ENCODE measurements at places on chromosomes 1 and 21.

DNA sequence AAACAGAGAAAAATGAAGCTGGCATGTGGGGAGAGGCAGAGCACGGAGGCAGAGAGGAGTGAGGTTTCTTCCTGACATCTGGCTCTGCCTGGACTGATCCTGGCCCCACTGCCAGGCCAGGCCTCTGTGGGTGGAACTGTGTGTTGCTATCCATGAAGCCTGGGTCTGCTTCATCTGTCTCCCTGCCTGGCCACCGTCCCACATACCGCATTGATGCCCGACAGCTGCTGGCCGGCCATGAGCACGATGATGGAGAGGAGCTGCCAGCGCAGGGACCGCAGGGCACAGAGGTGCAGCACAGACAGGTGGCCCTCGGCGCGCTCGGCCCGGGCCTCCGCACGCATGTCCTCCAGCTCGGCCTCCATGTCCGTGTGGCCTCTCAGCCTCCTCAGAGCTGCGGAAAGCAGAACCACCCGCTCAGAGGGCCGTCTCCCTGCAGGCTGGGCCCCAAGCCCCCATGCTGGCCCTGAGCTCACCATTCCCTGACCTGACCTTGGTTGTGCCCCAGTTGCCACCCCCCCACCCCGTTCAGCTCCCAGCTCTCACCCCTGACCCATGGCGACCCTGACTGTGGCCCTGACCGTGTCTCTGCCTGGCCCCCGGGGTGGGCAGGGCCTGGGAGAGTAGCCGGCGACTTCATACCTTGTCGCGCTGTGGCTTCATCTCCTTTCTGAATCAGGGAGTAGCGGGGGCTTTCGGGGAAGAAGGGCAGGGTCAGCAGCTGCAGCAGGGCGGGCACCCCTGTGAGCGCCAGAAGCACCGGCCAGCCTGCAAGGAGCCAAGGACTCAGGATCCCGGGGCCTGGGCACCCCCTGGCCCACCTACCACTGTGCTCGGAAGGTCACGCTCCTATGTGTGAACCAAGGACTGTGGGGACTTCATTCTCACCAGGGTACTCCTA is 11.5 kb downstream of the SLC2A7 start:
- DNase-seq: no peak

DNA sequence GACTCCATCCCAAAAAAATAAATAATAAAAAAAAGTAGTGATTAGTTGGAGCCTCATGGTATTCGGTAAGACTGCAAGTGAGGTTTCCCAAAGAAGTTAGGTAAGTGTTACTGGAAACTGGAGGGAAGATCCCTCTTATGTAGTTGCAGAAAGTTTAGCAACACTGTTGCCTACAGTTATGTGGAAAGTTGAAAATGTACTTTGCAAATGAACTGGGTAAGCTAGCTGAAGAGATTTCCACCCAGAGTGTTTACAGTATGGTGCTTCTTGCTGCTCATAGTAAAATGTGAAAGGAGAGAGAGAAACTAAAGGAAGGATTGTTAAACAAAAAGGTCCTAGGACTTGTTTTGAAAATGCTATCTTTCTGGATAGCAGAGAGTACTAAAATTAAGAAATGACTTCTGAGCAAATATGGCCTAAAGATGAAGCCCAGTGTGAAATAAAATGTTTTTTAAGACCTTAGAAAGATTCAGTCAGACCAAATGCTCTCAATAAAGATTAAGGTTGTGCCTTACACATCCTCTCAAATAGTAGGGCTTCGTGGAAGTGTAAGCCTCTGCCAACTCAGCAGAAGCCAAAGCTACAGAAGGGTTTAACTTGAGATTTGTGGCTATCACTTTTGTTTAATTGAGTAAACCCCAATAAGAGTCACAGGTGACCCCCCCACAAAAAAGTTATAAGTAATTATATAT is 31.5 kb downstream of the RPS6KC1 start:
- no peak for DNase-seq

- DNase-seq: no peak
Observed at GRCh38 chr1:92940541-92940940, 20.7 kb downstream of the DIPK1A start.

DNA sequence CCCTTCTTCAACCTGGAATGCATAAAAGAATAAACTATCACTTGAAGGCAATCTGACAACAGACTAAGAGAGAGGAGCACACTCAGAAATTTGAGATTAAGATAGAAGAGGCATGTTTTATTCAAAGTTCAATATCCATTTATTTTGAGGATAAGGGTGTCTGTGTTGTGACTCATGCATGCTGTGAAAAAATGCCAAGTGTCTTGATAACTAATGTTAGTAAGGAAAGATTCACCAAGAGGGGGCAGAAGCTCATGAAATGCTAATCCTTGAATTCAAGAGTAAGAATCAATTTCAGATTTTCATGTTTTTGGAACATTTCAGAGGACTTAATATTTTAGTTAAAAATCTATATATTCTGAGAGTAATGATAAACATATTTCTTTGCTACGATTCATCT is 94.0 kb downstream of the IFI44 start:
- DNase-seq: no peak

DNA sequence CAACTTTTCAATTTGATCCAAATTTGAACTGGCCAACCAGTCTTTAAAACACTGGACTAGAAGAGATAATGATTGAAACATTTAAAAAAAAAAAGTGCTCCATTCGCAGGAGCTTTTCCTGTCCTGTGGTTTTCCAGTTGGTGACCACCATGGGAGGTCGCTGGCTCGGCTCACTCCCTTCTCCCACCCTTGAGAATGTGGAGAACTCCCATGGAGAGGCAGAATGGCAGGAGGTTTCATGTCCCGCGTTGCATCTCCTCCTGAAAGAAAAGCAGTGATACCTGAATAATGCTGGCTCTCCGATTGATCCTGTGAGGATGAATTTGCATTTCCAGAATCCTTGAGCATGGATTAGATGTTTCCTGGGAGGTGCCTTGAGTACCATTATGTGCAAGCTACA is 16.5 kb upstream of the MPZL1 start:
- no peak for DNase-seq

DNA sequence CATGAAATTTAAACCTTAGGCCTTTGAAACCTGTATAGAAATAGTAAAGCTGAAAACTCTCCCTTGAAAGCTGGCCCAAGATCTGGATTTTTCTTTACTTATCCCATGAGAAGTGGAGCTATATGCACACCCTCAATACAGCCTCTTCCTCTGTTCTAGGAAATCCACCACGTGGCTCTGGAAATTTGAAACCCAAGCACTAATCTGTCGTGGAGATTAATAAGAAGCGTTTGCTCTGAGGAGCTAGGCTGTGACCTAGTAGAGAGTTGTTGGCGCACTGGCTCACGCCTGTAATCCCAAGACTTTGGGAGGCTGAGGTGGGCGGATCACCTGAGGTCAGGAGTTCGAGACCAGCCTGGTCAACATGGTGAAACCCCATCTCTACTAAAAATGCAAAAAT is 291.3 kb upstream of the PLXNA2 start:
- DNase-seq: no peak

- no peak for DNase-seq
Observed at GRCh38 chr21:42102076-42102475, 31.0 kb downstream of the UMODL1 start.

GRCh38 chr1:193190096-193190744 is 3.8 kb upstream of the B3GALT2 start:
- DNase-seq: peak; percentile 10

GRCh38 chr1:108107658-108108057 is 92.5 kb downstream of the SLC25A24 start:
- peak; percentile 2 for DNase-seq

DNA sequence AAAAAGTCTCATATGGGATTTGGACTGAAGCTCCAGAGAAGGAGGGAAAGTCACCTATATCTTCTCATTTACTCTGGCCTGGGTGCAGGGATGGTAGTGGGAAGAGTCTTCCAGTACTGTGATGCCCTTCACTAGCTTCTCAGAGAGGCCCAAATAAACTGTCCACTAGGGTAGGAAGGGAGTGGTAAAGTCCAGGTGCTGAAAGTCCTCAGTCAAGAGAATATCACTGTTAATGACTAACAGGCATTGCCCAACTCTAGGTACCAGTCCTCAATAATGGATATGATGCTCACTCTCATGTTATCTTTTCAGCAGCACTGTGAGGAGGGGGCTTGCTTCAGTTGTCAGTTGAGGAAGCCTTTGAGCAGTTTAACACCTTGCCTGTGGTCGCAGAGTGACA is 64.0 kb downstream of the LHX8 start:
- no peak for DNase-seq

DNA sequence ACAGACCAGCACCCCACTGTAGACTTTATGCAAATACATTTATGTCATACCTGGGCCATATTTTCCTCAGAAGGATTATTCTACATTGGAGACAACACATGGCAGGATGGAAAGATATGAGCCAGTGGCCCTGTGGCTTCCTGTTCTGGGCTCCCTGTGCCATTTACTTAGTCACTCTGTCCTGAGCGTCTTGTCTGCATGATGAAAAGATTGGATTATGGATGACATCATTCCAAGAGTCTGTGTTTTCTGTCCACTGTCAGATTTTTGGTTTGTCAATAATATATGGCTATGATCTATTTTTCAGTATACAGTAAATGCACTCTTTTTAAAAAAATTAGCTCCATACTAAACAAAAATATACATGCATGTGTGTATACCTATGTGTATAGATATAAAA is 30.8 kb downstream of the IGSF5 start:
- DNase-seq: no peak

DNA sequence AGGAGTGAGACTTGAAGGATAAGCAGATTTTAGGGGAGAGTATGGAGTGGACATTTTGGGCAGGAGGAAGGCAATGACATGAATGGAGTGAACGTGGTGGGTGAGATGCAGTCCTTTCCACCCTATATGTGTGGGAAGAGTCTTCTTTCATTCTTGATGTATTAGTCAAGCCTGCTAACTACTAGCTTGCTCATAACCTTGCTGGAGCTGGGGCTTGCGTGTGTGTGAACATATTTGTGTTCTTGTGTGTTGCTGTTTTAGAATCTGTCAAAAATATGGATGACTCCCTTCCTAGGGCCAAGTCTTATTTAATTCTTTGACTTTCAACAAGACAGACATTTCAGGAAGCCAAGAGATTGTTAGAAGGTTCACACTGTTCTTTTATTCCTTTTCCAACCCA is 132.7 kb downstream of the UCK2 start:
- no peak for DNase-seq

- no peak for DNase-seq
Observed at GRCh38 chr1:69485616-69486015, 82.1 kb upstream of the LRRC7 start.

GRCh38 chr1:36284061-36284460 is 22.1 kb upstream of the SH3D21 start:
- DNase-seq: no peak

DNA sequence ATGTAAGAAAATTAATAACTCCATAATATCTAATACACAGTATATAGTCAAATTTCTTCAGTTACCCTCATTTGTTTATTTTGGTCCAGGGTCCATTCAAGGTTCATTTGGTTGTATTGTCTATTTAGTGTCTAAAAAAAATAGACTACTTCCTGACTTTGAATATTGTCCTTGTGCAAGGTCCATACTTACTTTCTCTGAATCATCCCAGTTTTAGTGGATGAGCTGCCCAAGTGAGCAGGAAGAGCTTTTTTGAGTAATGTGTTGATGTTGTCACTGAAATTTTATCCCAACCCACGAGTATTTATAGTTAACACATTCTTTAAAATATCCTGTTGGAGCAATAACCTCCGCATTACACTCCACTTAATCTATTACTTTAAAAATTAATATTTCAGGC is 45.6 kb upstream of the FASLG start:
- no peak for DNase-seq

GRCh38 chr1:182195733-182196132 is 134.2 kb upstream of the ZNF648 start:
- no peak for DNase-seq

DNA sequence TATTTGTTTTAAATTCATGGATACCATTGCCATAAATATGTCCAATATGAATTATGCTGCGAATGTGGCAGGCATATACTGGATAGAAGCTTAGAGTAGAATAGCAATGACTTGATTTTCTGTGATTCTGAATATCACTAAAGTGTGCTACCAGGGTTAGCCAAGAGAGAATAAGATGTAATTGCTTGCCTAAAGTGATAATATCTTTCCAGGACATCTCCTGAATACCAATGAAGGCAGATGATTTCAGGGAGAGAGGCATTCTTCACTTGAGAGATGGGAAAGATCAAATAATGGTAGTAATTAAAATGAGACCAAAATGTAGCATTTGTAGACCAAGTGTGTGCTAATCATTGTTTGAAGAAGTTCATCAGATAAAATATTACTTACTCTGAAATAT is 53.4 kb upstream of the KIAA1614 start:
- DNase-seq: no peak

- DNase-seq: no peak
Observed at GRCh38 chr1:40645118-40645680, 20.3 kb downstream of the RIMS3 start.

DNA sequence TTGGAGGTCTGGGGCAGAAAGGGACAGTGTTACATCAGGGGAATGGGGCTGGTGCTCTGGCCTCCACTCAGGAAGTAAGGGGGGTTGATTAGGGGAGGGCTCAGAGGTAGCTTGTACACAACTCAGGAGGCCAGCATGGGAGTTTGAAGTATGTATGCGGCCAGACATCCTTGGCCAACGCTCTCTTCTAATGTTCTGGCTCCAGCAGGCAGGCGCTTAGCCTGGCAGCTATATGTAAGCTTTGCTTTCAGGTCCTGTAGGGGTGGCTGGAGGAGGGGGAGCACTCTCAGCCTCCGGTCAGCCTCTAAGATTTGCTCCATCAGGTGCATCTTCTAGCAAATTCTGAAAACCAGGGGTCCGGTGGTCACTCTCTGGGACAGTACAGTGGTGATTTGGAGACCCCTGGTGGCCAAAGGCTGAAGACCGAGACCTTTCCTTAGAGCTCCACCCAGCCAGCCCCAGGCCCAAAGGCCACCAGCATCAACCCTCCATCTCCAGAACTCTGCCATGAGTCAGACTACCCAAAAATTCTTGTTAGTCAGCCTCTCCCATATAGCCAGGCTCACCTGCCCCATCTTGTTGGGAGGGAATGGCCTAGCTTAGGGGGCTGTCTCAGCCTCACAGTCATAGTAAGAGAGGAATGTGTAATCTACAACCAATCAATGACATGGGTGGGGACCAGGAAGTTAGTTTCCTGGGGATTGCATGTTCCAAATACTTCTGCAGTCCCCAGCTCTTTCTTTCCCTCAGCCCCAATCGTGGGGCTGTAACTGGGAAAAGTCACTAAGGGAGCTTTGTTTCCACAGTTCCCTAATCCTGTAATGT is 9.7 kb upstream of the COL8A2 start:
- DNase-seq: peak; percentile 80

GRCh38 chr1:89271341-89272015 is 1.2 kb downstream of the GBP5 start:
- DNase-seq: no peak

DNA sequence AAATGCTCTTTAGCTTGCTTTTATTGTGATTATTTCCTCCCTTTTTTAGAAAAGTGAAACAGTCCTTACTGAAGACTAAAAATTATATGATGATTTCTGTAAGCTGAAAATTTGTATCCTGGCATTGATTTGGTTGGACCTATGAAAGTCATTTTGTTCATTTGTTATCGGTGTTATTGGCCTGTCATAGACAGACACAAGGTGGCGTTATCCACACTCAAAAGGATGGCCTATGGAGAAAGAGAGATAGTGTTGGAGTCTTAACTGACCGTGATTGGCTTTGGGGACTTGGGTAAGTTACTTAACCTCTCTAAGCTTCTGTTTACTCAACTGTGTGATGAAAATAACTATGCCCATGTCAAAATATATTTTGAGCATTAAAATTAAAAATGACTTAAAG is 203.6 kb upstream of the CHODL start:
- peak; percentile 10 for DNase-seq
